ENCODE measurements at places on chromosomes 3 and 15.
A peak's percentile ranks its signal among the peaks of the same experiment; 100 is the strongest.

DNA sequence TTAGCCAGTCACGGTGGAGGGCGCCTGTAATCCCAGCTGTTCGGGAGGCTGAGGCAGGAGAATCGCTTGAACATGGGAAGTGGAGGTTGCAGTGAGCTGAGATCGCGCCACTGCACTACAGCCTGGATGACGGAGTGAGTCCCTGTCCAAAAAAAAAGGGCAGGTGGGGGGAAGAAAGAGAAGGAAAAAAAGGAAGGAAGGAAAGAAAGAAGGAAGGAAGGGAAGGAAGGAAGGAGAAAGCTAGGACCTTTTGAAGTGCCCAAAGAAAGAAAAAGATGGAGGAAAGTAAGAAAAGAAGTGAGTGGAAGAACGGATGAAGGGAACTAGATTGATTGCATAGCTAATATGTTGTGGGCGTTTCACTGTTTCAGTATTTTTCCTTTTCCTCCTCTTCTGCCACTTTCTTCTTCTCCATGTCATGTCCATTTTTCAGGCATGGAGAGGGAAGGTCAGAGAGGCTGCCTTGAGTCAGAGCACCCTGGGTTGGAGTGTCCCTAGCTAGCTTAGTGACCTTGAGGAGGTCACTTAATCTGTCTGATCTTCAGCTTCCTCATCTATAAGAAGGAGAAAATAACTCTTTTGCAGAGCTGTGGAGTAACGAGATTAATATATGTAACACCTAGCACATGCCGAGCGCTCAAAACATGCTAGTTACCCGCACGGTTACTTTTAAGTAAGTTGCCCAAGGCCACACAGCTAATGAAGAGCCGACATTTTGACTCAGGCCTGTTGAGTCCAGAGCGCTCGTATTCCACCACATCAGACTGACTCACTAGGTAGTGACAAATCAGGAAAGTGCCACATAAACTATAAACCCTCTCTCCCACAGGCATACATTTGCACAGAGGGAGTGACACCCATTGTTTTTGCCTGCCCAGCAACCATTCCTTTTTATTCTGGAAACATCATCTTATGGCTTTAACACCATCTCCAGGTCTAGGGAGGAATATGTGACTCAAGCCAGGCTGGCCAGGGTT, 42.2 kb downstream of the BHLHE40 start:
- DNase-seq = peak; percentile 61

DNA sequence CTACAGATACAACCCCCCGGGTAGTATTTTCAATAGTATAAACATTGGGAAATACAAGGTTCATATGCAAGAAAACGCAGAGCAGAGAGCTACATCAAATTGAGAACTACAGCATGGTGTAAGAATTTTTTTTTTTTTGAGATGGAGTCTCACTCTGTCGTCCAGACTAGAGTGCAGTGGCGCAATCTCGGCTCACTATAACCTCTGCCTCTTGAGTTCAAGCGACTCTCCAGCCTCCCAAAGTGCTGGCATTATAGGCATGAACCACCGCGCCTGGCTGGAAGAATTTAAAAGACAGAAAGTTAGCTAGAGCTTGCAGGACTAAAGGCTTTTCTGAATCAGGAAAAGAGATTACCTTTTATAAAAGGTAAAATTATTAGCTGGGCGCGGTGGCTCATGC, 42.0 kb downstream of the PIGB start:
- DNase-seq = no peak

- no peak for DNase-seq
Observed at GRCh38 chr15:35007397-35007796, 19.3 kb upstream of the ZNF770 start.

DNA sequence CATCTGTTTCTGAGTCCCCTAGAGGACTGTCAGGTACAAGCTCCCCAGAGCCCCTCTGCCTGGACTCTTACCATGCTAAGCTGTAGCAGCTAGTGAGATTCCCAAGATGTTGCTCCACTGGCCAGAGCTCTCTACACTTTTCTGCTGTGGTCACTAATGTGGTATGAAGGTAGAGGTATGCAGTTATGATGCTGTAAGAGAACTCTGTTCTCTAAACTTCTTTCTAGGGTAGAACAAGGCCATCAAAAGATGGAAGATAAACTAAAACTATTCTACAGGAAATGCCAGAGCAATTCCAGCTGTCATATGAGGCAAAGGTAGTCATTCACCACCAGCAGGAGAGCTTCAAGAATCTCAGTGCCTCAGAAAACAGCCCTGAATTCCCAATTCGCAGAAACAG, 517.4 kb upstream of the ARRDC4 start:
- DNase-seq = no peak

DNA sequence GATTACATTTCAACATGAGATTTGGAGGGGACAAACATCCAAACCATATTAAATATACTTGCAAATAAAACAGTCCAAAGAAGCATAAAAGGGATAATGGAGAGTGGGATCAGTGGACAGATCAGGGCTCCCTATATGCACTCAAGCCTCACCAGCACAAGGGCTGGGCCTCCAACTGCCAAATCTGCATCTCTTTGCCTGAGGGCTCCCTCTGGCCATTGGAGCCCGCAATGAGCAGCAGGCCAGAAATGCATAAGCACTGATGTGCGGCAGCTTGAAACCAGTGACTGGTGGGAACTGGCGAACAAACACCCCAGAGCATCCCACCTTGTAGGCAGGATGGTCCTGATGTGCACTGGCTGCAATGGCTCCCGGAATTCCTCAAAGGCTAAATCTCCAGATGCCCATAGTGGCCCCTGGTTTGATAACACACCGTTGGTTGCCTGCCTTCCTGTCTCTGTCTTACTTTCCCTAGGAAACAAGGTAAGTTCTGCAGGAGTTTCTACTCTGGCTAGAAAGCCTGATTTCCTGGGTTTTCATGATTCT, 55.9 kb upstream of the POMGNT2 start:
- no peak for DNase-seq

DNA sequence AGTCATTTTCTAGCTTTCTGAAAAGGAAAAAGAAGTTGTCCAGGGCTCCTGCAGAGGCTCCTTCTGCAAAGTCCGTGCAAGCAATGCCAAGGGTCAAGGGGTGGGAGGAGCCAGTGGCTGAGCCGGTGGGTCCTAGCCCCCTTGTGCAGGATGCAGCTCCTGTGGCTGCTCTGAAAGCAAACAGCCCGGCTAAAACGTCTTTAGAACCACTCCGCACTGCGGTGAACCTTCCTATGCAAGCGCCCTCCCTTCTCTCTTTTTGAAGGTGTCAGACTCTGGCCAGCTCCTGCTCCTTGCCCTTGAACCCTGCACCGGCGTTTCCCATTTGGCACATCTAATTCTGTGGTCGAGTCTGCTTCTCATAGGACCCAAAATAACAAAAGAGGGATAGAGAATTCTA, 183.1 kb downstream of the UACA start:
- no peak for DNase-seq

- peak; percentile 50 for DNase-seq
Observed at GRCh38 chr3:51637941-51638471, 33.0 kb upstream of the TEX264 start.

DNA sequence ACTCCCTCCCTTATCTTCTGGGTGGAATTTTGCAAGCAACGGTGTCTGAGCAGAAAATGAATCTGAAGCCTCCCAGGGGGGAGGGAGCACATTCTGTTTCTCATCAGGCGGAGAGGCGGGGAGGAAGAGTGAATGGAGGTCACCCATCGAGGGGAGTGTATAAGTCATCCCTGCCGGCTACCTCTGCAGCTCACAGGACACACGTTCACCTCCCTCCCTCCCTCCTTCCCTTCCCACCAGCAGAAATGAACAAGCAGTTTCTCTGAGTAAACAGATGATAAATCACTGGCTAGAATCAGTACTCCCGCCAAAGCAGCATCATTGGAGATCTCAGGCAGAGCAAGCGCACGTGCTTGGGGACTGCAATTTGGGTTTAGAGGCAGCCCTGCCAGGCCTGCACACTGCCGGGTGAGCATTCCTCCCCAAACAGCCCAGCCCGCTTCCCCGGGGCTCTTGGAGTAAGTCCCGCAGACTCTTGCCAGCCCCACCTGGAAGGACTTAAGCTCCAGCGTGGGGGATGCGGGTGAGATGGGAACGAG, 38.3 kb downstream of the CPN2 start:
- no peak for DNase-seq

GRCh38 chr3:195460091-195460713, 17.4 kb upstream of the ACAP2 start:
- no peak for DNase-seq

- DNase-seq = no peak
Observed at GRCh38 chr15:79093352-79093935, 2.9 kb upstream of the RASGRF1 start.

DNA sequence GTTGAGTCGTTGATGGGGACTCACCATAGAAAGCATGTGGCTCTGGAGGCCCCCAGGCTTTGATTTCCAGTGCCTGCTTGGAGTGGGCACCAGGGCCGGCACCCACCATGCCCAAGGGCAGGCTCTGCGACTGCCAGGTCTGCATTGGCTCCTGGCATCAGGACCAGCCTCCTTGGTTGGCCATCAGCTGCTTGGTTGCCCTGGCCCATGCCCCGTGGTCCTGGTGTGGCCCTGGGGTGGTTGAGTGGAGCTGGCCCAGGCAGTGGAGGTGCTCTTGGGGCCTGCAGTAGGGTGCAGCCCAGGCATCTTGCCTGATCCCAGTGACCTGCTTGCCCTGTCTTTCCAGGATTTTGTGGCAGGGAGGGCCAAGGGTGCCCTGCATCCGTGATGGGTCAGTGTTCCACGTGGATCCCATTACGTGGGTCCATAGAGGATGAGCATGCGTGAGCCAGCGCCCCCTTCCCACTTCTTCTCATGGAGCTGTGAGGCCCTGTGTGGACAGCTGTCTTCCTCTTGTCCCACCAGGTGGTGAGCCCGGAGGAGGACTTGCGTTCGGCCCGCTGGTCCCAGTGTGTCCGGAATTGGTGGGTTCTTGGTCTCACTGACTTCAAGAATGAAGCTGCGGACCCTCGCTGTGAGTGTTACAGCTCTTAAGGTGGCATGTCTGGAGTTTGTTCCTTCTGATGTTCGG, 187.0 kb downstream of the UBE3A start:
- DNase-seq = no peak

DNA sequence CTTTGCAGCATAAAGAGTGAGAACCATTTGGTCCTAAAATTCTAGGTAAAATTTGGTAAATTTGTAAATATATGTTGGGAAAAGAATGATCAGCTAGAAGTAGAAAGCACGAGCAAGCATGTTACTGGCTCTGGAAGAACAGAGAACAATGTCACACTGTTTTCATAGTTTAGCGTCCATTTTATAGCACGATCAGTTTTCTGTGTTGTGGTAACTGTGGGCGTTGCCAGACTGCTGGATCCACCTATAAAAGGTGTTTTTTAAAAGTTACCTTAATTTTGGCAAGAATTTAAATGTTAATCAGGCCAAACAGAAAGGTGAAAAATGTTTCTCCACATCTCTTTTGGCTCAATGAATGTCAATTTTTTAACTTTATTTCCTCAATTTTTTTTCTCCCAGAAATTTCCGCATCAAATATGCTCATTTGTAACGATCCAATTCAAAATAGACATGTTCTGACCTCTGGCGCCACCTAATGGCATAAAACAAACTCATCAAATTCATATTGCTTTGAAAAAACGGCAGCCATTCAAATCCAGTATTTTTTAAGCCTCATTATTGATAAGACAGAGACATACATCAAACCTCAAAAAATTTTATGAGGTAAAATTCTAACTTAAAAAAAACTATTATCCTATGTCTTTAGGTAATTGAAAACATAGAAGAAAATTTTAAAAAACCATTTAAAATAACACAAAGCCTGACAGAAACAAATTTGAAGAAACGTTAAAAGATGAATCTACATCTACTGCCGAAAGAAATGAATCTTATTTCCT, 5.5 kb upstream of the GP5 start:
- DNase-seq = peak; percentile 60

GRCh38 chr3:143366672-143367071, 247.1 kb downstream of the CHST2 start:
- DNase-seq = no peak

- no peak for DNase-seq
Observed at GRCh38 chr15:71889947-71890346, 79.6 kb downstream of the NR2E3 start.

DNA sequence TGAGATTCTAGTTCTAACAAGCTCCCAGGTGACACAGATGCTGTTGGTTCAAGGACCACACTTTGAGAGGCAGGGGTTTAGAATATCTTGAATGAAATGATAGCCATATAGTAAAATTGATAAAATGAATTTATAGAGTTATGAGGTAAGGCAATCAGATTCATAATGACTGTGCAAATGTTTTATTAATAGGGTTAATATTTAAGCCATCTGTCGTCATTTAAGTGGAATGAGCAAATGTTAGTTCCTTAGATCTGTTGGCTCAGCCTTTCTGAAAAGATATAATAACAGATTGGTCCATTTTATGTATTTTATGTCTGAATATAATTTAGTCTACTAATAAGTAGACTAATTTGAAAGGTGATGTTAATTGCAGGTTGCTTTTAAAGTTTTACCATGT, 12.9 kb downstream of the REC114 start:
- DNase-seq = no peak

DNA sequence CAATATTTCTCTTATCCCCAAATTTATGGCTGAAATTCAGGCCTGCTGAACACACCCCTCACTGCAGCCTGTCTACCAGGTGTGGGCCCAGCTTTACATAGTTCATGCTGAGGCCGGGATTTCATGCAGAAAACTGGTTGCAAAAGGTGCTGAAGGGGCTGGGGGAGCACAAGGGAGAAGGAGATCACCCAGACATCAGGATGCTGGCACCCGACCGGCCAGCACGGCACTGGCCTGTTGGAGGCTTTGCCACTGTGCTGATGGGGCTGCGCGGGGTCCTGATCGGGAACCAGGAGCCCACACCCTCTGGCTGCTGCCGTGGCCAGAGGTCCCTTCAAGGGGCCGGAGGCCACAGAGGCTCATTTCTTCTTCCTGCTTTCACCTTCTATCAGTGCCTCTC, 177.9 kb upstream of the C2CD4B start:
- DNase-seq = no peak

GRCh38 chr3:48034000-48034516, 17.8 kb upstream of the MAP4 start:
- DNase-seq = no peak

- DNase-seq = no peak
Observed at GRCh38 chr15:28979208-28979841, 93.6 kb downstream of the APBA2 start.

DNA sequence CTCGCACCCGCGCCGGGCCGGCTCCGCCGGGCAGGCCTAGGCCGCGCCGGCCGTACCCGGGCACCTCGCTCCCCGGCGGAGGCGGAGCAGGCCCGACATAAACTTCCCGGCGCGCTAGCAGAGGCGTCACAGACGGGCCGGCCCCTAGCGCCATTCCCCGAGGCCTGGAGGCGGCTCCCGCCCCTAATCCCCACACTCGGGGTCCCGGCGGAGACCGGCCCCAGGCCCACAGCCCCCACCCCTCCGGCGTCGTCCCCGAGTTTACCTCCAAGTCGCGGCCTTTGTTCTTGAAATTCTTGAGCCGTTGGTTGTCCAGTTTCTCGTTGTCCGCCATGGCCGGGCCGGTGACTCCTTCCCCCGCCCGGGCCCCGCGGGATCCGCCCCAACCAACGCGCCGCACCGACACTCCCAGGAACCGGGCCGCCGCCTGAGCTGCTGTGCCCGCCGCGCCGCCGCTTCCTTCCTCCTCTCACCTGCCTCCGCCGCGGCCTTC, 376 bp downstream of the KPNA4 start:
- peak; percentile 63 for DNase-seq

Data from activated naive CD4-positive, alpha-beta T cell treated with anti-CD3 and anti-CD28 coated beads for 36 hours (primary cell).